ENCODE measurements at places on chromosomes 4 and X. TPM values are rescaled to one million over a fixed set of nuclear protein-coding genes. Genes with fewer than 3 reads are reported as not detected.
A peak's percentile ranks its signal among the peaks of the same experiment; 100 is the strongest.

GRCh38 chr4:57640391-57641100 lies 530.4 kb upstream of the IGFBP7 start:
- H3K36me3 ChIP-seq: no peaks in the 10 kb centered on the region
- H3K27ac ChIP-seq: no peak overlapping the region
- H3K4me1 ChIP-seq: no peaks in the 10 kb centered on the region
- H3K27me3 ChIP-seq: no peaks in the 10 kb centered on the region

GRCh38 chr4:174318829-174319764 lies 35.4 kb downstream of the CEP44 start:
- no peak overlapping the region for H3K27ac ChIP-seq
- H3K36me3 ChIP-seq: no peaks in the 10 kb centered on the region
- H3K4me3 ChIP-seq: no peak overlapping the region
- peaks cover 34% of the 10 kb centered on the region for H3K4me1 ChIP-seq

DNA sequence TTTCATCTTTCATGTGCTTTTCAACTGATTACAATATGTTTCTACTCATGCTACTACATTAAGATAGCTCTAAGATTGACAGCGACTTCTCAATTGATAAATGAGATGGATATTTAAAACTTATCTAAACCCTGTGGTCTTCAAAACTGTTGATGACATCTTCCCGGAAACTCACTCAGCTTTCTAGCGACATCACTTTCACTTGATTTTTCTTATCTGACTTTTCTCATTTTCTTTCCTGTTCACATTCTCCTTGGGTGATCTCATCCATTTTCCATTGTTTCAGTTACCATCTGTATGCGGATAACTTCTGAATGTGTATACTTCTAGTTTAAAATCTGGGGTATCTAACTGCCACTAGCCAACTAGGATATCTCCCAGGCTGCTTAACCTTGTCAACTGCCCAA lies 3.1 kb downstream of the POLR2B start:
- peak; percentile 55 for DNase-seq
- peak overlapping the region; percentile 94 for H3K4me3 ChIP-seq
- H3K27ac ChIP-seq: peak overlapping the region; percentile 42
- peaks cover 26% of the 10 kb centered on the region for H3K4me1 ChIP-seq
- peaks cover 8% of the 10 kb centered on the region for H3K36me3 ChIP-seq
- no peaks in the 10 kb centered on the region for H3K27me3 ChIP-seq

DNA sequence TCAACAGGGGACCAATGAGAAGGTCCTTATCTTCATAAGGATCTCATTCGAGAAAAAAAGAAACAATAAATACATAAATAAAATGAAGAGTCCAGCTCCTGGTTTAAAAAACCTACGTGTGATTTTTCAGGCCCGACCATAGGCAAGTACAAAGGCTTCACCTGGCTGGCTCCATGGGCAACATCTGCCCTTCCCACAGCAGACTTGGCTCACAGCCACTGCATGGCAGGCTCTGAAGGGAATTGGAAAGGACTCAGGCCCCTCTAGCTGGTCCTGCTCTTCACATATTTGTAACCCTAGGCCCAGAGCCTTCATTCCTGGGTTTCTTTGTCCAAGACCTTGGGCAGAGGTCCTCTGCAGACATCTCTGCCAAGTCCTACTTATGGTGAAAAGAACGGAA lies 228.1 kb downstream of the QDPR start:
- DNase-seq: no peak
- H3K27ac ChIP-seq: no peak overlapping the region
- H3K4me1 ChIP-seq: no peaks in the 10 kb centered on the region
- no peaks in the 10 kb centered on the region for H3K27me3 ChIP-seq
- no peaks in the 10 kb centered on the region for H3K36me3 ChIP-seq

The UGT2A3 gene
- not detected for total RNA-seq

The GABRG1 gene
- total RNA-seq: not detected

The FGF5 gene
- 15.5 TPM for total RNA-seq

The GAGE12E gene
- not detected for total RNA-seq

The SSX4 gene
- not detected for total RNA-seq

All from GM23248 (cell line).